ENCODE measurements at places on chromosomes 7 and 10.
A peak's percentile ranks its signal among the peaks of the same experiment; 100 is the strongest.

DNA sequence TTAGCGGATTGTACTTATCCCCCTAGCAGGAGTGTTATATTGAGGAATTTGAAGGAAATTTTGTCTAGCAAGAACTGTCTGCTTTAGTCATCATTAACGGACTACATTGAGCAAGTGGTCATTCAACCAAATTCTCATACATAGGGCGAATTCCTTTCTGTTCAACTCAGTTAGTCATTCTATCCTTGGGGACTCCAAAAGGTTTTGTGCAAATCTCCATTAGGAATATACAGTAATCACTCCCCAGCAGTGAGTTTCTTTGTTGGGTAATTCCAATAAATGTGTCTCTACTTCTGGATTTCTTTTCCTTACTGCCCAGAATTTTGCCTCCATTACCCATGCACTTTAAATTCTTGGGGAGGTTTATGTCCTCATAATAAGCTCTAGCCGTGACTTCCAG lies 51.1 kb downstream of the EPDR1 start:
- no peak for DNase-seq

DNA sequence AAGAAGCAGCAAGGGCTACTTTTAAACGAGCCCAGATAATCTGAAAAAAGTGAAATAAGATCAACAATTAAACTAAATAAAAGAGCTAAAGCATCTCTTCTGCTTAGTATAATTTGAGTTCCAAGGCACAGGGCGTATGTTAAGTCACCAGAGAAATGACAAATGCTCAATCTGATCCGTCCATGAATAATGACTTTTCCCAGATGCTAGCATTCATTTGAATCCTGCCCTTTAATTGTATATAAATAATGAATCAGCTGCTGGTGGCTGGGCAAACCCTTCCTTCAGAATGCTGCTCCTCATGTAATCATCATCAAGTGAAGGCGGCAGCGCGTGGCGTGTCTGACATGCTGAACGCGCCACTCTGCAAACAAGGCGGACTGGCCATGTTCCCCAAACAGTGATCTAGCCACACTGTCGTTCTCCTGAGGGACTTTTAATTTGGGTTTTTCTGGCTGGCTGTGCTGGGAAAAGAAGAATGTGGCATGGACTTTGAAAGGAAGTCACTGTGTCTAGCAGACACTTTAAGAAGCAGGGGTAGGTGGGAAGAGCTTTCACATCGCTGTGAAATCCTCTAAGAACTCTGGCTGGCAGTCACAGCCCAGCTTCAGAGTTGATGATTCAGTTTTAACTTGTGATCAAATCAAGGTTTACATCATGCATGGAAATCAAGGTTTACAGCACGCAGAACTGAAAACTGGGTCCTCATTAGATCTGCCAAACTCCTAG lies 70.7 kb downstream of the BEND7 start:
- DNase-seq: no peak

GRCh38 chr7:111312966-111313365 lies 222.0 kb downstream of the LRRN3 start:
- DNase-seq: no peak

- DNase-seq: no peak
Observed at GRCh38 chr7:83494683-83495082, 154.3 kb downstream of the SEMA3E start.

- DNase-seq: no peak
Observed at GRCh38 chr10:23505797-23506465, 67.1 kb downstream of the OTUD1 start.

DNA sequence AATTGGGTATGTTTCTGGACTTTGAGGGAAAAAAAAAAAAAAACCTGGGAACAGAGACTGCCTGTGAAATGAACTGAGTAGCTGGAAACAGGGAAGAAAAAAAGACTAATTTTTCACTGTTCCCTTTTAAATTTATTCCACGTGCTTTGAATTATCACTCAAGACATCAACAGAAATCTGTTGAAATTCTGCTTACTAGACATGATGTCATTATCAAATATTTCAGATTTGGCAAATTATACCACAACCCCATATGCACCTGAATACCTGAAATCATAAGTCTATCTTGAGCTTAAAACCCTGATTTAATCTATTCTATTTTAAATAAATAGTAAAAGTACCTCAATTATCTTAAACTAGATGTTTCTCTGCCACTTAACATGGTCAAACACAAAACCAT lies 5.0 kb upstream of the REEP3 start:
- DNase-seq: no peak

DNA sequence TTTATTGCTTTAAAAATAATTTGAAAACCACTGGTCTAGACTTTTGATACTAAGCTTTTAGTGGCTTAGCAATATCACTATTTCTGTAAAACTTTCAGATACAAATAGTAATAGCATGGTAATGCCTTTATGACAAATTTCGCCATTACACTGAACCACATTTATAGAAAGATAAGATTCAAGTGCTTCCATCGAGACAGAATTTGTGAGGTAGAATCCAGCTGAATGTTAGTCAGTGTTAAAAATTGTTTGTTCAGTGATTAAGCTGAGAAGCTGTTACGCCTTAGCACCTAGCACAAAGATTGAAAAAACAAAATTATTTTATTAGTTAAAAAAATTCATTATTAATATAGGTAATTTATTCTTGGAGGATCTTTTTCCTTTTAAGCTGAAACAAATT lies 36.5 kb downstream of the GNAT3 start:
- DNase-seq: no peak

DNA sequence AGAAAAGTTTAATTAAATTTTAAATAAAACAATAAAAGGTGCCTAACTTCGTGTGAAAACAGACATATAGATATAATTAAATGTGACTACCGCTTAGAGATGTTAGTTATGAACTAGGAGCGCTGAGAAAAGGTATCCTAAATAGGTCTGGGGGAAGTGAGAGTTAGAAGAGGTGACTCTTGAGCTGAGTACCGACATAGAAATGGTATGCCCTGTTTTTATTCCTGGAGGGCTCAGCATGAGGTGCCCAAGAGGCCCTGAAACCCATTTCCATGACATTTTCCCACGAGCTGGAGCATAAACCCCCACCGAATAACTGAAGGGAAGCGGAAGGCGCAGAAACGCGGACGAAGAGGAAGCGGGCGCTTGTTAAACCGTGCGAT lies 433 bp upstream of the STARD3NL start:
- no peak for DNase-seq

GRCh38 chr10:33706191-33706590 lies 371.7 kb upstream of the NRP1 start:
- peak; percentile 81 for DNase-seq

Measured in foreskin keratinocyte (primary cell).